ENCODE measurements at places on chromosomes 6 and 20. TPM values are rescaled to one million over a fixed set of nuclear protein-coding genes. Genes with fewer than 3 reads are reported as not detected.

DNA sequence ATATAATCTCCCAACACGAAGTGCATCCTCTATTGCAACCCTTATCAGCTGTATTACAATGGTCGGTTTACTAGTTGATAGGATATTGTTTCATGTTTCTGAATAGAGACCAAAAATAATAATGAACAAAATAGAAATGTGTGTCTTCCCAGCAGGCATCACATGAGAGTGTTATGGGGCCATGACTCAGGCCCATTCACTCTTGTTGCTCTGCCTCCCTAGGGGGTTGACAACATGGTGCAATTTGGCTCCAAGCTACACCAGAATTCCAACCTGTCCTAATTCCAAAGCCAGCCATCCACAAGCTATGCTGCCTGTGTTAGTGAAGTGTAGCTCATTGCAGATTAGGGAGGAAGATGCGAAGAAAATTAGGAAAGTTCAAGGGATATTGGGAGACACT is 13.1 kb upstream of the SAYSD1 start:
- DNase-seq = peak; percentile 41

DNA sequence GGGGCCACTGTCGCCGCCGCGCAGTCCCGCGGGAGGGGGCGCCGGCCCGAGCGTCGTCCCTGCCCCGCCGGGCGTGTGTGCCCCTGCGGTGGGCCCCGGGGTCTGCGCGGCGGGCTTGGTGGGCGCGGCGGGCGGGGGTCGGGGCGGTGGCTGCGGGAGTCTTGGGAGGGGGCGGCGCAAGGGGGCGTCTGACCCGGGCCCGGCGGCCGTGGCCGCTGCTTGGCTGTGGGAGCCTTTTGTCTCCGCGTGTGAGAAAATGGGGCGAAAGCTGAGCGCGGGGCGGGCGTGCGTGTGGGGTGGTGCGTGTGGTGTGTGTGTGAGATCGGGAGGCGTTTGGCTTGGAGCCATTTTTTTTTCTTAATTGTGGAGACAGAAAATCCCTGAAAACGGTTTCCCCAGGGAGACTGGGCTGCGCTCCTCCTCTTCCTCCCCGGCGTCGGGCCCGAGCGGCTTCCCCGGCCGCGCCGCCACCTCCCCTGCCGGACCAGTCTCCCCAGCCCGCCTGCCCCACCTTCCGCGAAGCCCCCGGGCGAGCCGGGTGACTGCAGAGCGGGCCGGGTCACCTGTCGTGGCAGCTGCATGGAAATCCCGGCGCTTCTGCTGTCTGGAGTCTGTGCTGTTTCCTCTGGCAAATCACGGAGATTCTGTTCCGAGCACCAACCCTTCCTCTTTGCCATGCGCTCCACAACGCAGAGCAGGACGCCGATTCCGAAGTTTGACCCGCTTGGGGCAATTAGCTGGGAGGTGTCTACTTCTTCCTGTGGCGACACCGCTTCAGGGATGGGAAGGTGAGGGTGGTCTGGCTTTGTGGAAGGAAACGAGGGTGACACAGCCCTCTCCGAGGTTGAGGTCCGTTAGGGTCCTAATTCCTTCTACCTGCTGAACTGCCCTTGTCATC is 64.4 kb downstream of the GTF2H5 start:
- DNase-seq = peak; percentile 77

GRCh38 chr20:32945710-32946221 is 58.5 kb downstream of the SUN5 start:
- DNase-seq = peak; percentile 49

DNA sequence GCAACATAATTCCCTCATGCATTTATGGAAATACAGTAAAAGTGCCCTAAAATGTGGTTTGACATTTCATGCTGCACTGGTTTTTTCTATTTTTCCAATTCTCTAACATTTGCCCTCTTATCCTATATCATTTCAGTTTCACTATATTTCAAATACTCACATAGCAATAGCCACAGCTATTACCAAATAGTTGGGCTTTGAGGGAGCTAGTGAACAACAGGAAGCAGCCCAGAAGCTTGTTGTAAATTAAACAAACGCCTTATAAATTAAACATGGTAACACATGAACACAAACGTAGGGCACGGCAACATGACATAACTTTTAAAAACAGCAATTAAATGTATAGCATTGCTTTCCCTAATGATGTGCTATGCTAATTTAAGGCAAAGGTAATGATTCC is 469.0 kb downstream of the CDC5L start:
- peak; percentile 55 for DNase-seq

DNA sequence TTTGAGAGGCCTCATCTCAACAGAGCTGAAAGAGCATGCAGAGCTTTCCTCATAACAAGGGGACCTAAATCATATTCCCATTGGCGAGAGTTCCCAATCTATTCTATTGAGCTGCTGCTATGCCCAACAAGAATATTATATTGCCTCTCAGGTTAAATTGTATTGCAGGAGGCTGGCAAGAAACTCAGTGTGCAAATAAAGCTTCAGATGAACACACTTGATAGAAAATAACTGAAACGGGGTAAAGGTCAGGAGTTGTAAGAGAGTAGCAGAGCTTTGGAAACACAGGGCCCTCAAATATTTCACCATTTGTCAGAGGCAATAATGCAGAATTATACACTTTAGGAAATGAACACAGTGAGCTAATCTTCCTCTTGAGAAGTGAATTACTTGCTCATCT is 364.3 kb upstream of the SPTLC3 start:
- no peak for DNase-seq

- peak; percentile 73 for DNase-seq
Observed at GRCh38 chr6:53728570-53729194, 63.1 kb upstream of the KLHL31 start.

DNA sequence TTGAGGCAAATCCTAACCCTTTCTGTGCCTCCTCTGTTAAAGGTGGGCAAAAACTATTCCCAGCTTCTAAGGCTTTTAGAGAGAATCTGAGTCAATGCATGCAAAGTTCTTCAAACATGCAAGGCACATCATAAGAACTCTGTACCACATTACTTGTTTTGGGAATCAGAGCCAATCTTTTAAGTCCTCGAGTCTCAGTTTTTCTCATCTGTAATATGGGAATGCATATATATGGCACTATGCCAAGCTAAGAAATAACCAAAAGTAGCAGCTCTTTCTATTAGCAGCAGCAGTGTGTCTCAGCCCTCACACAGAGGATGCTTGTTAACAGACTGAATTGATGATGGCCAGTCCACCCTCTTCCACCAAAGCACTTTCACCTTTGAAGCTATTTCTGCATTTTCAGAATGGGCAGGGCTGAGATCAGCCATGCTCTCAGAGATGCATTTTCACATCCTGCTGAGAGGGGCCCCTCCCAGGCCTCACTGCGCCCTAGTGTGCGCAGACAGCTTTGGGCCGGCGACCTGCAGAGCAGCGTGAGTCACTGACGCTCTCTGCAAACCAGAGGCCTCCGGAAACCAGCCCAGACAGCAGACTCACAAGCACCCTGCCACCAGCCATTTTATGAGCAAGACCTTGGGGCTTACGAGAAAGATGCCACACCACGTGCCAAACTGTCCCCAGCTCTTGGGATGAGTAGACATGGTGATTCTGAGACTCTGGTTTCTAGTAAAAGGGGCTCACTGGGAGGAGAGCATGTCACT is 138.0 kb downstream of the NFATC2 start:
- DNase-seq = no peak

DNA sequence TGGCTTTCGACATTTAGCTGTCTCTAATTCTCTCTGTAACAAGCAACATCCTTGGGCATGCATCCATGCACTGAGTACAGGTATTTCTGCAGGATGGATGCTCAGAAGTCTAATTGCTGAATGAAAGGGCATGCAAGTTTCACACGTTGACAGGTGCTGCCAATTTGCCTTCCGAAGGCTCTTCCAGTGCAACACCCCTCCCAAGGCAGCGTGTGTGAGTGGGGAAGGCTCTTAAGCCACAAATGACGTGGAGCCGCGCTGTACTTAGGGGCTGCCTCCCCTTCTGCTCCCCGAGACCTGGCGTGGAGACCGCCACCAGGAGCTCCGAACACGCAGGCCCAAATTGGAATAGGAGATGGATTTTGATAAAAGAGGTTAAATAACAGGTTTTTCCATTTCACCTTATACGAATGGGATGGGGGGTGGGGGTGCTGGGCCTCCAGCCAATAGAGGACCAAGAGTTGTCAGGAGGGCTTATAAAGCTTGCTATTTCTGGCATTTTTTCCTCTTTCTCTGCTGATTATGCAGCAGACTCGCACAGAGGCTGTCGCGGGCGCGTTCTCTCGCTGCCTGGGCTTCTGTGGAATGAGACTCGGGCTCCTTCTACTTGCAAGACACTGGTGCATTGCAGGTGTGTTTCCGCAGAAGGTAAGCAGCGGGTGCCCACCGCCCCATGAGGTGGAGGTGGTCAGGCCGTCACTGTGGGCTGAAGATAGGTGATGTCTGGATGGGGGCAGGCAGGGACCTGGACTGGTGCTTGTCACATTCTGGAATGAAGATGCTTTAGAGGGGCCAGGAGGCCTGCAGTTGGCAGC is 30.9 kb downstream of the TOX2 start:
- no peak for DNase-seq

- DNase-seq = no peak
Observed at GRCh38 chr6:87663434-87663833, 38.6 kb downstream of the AKIRIN2 start.

- peak; percentile 9 for DNase-seq
Observed at GRCh38 chr20:21101932-21102575, 4.1 kb downstream of the LINC00237 start.

Gene MPIG6B
- not detected for total RNA-seq

Gene ZC3H12D
- 0.07 TPM for total RNA-seq

Gene NMBR
- not detected for total RNA-seq

Gene SLC26A8
- not detected for total RNA-seq

Gene OR12D3
- not detected for total RNA-seq
